DMS53 (cell line): ENCODE measurements at places on chromosomes 5 and 9.

- no peak for DNase-seq
These were observed 79.3 kb upstream of the MAP3K1 start for GRCh38 chr5:56735849-56736641.

- no peak for DNase-seq
These were observed 397.8 kb downstream of the EFNA5 start for GRCh38 chr5:107272954-107273353.

GRCh38 chr5:134188092-134188491 lies 11.3 kb upstream of the SKP1 start:
- DNase-seq, result peak; percentile 21

DNA sequence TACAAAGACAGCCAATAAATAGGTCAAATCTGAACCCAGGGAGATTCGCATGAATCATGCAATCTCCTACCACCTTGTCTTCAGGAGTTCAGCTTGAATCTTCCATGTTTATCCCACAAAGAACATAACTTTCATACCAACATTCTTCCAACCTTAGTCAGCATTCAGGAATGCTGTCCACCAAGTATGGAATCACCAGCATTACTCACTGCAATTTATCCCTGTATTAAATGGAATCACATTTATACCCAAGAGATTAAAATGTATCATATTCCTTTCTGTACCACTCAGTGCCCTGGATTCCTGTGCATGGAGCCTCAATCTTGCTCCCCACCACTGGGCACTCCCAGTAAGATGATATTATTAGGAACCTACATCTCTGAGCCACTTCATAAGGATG lies 162.6 kb downstream of the GLIS3 start:
- no peak for DNase-seq

- DNase-seq, result peak; percentile 43
These were observed 1.2 kb downstream of the ZNF608 start for GRCh38 chr5:124745007-124745927.

DNA sequence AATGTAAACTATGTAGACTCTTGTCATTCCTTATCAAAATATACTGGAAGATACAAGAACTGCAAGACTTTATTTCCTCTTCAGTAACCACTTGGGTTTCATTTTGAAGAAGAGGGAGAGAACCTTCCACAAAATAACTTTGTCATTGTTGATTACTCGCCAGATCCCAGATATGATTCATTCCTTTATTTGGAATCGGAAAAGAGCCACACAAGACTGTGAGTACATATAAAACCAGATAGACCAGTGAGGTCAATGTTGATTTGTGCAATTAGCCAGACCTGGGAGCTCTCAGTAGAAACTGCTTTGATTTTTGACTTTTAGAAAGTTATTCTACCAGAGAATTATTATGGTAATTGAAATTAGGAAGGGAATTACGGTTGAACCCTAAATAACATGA lies 146.1 kb downstream of the TMEM167A start:
- DNase-seq, result no peak

GRCh38 chr5:160198841-160199409 lies 30.4 kb upstream of the FABP6 start:
- no peak for DNase-seq

- no peak for DNase-seq
These were observed 52.8 kb downstream of the IRF1 start for GRCh38 chr5:132437604-132438266.

DNA sequence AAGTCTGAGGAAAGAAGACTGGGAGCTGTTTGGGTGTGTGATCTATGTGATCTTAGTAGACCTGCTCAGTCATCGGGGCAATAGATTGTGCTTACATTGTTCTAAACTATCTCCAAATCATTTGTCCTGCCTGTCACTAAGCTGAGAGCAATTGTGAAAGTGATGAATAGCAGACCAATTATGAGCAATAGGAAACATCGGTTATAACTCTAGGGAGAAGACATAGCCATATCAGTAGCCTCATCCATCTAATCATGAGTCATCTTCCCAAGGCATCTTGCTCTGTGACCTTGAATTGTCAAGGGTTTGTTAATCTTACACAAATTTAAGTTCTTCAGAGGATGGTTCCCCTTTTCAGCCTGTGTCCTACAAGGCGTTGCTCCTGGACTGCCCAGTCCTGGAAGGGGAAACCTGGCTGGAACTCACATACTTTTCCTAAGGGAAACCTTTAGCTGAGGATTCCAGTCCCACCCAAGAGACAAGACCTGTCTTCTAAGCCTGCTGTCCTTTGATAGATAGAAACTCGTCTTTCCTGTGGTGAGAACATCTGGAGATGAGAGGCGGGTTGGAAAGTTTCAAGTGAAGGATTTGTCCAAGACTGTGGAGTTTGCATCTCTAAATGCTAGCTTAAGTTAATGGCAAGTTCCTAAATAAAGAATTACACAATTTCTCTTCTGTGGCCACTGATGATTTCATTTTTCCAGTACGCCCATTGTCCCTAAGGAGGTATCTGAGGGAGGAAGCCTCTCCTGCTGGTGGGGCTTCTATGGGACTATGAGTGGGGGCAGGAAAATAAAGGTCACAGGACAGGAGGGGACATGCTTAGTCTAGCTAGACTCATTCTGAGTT lies 53.9 kb upstream of the TRIM32 start:
- no peak for DNase-seq

GRCh38 chr5:28576022-28576421 lies 1537.6 kb upstream of the CDH9 start:
- peak; percentile 68 for DNase-seq
